ENCODE measurements at places on chromosomes 4 and X.

- DNase-seq, result no peak
Observed at GRCh38 chr4:87232216-87232615, 11.8 kb upstream of the KLHL8 start.

GRCh38 chrX:99271641-99272040, 1138.4 kb downstream of the PCDH19 start:
- no peak for DNase-seq

DNA sequence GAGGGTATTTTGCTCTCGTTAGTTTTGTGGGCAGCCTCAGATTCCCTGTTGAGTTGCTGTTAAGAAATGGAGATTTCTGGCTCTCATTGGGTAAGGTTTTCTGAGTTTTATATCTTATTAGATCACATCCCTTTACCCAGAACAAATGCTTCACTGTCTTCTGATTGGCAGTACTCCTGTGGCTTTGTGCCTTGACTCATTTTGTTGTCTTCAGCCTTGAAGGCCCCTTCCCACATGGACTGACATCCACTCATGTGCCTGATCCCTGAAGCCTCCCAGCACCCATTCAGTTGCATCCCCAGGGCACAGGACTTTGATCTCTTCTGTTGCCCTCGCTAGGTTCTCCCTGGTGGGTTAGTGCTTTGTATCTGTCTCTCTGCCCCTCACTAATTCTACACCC, 10.4 kb downstream of the MED28 start:
- DNase-seq, result no peak

GRCh38 chr4:55028196-55028595, 97.2 kb downstream of the KDR start:
- DNase-seq, result no peak

- DNase-seq, result no peak
Observed at GRCh38 chrX:44619039-44619438, 76.4 kb upstream of the FUNDC1 start.

DNA sequence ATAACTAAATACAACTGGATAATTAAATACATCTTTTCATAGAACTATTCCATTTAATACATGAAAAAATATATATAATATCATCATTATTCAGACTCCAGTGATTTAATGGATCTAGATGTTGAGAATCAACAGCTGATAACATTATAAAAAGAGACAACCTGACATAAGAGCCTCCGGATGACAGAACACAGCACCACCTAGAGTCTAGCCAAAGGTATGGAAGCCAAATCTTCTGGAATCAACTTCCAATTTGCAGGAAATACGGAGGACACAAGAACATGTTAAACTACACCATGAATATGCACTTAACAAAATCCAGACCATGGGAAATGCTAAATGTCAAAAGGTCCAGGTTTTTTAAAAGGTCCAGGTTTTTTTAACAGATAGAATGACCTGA, 55.0 kb downstream of the LRBA start:
- DNase-seq, result no peak

DNA sequence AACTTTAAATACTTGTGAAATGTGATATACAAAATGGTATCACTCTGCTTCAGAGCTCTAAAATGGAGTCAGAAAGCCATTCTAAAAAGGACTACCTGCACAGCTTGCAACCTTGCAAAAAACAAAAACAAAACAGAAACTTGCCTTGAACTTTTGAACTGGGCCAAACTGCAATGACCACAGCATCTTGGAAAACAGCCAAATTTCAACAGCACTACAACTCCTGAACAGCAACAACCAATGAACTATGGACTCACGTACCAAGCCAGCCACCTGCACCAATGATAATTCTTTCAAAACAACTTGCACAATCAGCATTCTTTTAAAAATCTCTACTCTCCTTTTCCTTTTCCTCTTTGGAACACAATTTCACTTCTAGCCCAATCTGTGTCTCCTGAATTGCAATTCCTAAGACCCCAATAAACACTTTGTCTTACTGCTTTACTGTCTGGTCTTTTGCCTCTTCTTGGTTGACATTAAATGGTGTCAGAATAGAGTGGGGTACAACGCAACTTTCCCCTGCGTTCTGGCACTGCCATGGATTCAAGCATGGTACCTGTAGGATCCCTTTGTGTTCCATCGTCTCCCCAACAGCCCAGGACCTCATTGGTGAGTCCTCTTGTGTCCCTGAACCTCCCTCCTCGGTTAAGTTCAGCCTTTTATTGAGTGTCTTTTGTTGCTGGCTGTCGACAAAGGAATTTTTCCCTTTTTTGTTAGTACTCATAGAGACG, 35.7 kb upstream of the FMR1 start:
- DNase-seq, result no peak

DNA sequence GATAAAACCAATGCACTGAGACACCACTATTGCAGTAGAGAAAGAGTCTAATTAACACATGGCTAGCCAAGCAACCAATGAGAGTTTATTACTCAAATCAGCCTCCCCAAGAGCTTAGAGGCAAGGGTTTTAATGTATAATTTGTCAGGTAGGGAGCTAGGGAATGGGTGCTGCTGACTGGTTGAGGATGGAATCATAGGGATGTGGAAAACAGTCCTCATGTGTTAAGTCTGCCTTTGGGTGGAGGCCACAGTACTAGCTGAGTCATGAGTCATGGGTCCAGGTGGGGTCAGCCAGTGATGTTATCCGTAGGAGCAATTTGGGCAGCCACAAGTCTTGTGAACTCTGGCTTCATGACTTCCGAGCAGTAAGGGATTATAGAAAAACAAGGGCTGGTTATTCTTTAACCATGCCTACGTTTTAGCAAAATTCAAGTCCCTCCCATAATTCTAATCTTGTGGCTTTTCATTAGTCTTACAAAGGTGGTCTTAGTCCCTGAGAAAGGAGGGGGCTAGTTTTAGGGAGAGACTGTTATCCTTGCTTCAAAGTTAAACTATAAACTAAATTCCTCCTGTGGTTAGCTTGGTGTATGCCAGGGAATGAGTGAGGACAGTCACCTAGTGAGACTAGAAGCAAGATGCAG, 25.1 kb upstream of the PLAC8 start:
- DNase-seq, result no peak

DNA sequence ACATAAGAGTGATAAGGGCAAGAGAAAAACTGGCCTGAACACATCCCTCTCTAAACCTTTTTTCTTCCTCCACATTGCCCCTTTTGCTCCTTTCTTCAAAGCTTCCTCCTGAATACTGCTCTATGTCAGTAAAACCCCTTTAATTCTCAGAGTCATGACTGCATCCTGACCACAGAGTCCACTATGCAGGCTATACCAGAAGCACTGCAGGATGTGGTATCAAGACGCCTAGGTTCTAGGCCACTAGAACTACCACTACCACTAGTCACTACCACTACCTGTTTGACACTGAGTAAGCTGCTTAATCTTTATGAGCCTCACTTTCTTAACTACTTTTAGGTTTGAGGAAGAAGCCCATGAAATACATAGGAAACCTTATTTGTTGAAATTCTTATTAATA, 38.7 kb downstream of the ARHGEF9 start:
- no peak for DNase-seq

DNA sequence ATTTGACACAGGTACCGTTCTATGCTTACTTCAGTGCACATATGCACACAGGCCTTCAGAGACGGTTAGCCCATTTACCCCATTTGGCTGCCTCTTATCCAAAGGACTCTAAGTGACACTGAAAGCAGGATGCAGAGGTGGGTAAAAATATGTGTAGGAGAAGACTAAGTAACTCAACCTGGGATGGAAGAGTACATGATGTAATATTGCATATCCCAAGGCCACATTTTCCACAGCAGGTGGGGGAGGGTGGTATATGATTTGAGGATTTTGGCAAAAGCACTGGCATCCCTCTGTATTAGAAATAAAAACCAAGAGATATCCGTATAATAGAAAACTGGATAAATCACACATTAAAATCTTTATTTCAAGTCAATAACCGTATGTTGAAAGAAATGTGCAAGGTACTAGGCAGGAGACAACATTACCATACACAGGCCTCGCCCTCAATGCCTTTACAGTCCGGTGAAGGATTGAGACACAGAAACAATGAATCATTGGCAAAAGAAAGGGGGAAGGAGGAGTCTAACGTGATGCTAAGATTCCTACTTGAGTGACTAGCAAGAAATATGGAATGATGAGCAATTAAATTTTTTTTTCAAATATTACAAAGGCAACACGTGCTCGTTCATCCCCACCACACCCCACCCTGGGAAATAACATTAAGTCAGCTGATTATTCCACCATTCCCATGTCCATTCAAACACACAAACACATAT, 161.0 kb upstream of the RASGEF1B start:
- DNase-seq, result no peak

- no peak for DNase-seq
Observed at GRCh38 chr4:112853662-112854256, 195.7 kb upstream of the ANK2 start.

DNA sequence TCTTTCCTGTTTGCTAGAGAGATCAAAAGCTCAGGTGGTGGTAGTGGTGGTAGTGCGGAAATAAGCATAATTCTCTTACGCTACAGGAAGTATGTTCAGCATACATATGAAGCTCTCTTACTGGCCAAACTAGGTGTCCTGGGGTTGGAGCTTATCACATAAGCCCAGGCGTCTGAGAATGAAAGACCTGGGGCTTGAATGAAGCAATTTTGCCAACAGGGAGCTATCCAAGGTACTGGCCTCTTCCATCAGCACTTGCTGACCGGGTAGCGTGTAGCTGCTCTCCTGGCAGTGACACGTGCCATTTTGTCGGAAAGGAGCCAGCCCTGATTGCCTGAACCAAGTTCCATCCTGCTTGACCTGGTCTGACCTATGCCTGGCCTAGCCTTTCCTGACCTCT, 65.9 kb upstream of the HPF1 start:
- DNase-seq, result no peak

Data from activated naive CD8-positive, alpha-beta T cell treated with anti-CD3 and anti-CD28 coated beads, Interleukin-2, amount 50 U/mL, for 16 hours (primary cell).